ENCODE measurements at places on chromosomes 12 and 14.

DNA sequence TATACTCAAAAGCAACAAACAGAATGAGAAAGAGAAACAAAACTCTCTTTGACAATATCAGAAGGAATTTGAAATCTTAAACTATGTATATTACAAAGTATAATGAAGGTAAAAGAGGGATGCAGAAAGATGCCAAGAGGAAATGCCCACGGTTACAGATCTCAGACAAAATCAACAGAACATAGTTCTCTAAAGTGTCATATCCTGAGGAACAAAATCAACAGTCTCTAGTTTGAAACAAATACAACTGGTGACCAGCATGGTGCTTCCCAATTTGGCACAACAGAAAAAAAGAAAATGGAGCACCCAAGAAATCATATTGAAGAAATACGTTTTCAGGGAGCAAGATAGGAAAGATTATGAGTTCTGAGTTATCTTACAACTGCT is 116.5 kb downstream of the METTL25 start:
- DNase-seq, result no peak

DNA sequence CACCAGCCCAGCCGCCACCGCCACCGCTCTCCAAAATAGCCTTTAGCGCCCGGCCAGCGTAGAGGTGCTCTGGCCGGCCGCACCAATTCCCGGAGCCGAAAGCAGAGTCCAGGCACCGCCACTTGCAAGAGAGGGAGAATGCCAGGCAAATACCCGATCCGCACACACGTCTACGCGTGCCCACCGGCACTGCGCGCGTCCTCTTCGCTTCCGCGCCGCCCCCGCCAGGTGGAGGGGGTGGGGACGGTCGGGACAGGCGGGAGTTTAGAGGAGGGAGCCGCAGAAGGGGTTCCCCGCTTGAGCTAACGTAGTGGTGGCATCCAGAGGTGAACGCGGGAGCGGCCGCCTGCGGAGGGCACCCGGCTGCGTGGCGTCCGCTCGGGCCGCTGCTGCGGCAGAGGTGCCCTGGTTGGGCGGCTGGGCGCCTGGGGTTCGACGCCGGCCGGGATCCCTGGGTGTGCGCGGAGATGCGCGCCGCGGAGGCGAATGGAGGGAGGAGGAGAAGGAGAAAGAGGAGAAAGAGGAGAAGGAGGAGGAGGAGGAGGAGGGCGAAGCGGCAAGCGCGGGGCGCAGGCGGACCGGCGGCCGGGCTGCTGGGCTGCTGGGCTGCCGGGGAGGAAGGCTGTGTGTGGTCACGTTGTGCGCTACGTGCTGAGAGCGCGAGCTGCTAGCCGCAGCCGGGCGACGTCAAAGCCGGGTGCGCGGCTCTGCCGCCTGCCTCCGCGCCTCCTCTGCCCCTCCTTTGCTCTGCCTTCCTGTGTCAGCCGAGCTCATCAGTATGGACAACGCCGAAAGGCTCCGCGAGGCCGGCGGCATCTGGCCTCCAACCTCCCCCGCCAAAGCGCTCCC is at the start of gene MDGA2:
Gene MDGA2, minus strand, starts transcription at position 140 of the 849 bp plus-strand sequence.
- peak; percentile 85 for DNase-seq

GRCh38 chr12:111166779-111167540 is 201.9 kb downstream of the PHETA1 start:
- no peak for DNase-seq

GRCh38 chr12:12909228-12909994 is 18.0 kb downstream of the GPRC5A start:
- DNase-seq, result no peak

GRCh38 chr14:32263939-32264567 is 61.0 kb upstream of the RNU6-8 start:
- DNase-seq, result no peak

DNA sequence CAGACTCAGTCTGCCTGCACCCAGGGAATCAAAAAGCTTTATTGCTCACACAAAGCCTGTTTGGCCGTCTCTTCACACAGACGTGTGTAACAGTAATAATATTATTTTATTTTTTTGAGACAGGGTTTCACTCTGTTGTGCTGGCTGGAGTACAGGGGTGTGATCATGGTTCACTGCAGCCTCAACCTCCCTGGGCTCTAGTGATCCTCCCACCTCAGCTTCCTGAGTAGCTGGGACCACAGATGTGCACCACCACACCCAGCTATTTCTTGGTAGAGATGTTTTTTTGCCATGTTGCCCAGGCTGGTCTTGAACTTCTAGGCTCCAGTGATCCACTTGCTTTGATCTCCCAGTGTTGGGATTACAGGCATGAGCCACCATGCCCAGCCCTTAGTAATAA is 88.4 kb upstream of the DCD start:
- no peak for DNase-seq

DNA sequence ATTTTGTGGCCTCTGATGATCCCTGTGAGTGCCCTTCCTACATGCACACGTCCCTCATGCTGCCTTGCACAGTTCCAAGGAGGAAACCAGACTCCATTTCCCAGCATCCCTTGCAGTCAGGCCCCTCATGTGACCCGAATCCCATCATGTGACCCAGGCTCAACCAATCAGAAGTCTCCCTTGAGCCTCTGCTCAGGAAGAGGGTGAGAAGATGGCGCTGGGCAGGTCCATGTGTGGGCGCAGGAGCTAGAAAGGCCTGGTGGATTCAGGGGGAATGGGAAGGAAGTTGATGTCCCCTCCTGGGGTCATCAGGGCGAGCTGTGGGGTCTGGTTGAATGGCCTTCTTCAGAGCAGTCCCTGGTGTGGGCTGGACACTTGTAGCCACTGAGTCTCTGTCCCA is 240.5 kb downstream of the ADGRD1 start:
- DNase-seq, result peak; percentile 24

DNA sequence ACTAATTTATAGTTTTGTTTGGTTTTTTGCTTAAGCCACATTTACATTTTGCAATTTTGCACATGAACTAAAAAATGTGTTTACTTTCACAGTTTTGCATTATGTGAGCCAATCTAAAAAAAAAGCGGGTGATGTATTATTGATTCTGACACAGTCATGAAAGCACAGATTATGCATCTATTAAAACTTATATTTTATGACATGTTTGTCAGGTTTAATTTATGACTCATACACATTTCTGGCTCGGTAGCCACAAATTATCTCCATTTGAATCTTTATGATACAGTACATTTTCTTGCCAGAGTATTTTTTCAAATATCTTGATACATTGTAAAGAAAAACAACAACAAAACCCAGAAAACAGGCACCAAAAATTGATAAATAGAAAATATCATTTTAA is 280.4 kb upstream of the GRIP1 start:
- no peak for DNase-seq

DNA sequence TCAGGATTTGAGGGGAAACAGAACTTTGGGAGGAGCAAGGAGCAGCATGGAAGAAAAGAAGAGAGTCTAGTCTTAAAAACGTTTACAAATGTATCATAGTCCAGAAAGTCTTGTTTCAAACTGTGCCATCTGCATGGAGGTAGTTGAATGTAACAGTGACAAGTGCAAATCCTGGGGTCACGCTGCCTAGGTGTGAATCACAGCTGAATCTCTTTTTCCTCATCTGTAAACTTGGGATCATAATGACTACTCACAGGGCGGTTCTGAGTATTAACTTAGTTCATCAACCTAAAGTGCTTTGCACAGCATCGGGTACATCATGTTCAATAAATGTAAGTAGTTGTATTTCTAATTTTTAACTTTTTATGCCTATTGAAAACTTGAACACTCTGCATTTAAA is 208.5 kb downstream of the CHST11 start:
- no peak for DNase-seq

- no peak for DNase-seq
Observed at GRCh38 chr12:106197906-106198623, 49.8 kb downstream of the CKAP4 start.

DNA sequence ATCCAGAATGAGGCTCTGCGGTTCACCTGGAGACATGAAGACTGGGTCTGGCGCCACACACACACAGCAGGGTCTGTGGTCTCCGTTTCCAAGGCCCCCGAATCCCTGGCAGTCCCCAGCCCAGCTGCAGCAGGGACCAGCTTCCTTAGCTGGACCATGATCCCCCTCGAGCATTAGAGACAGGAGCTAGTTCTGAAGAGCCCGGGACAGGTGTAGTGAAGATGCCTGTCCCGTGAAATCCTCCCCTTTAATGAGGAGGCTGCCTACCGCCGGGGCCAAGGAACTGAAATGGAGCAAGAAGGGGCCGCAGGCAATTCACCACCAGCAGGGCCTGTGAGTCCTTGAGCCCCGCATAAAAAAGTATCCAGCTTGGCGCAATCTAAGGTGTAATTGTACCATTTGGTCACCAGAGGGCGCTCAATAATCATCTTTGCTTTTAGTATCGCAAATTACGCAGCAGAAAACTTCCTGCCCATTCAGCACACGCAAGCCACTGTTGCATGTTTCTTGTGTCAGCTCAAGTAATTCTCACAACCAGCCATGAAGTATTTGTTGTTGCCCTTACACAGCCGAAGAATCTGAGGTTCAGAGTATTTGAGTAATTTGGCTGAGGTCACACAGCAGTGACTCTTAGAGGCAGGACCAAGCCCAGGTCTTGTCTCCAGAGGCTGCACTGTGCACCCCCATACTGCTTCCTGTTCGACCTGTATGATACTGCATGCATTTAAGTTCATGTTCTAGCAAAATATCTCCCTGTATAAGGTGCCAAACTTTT is 54.3 kb upstream of the PPP2R5C start:
- DNase-seq, result peak; percentile 83

DNA sequence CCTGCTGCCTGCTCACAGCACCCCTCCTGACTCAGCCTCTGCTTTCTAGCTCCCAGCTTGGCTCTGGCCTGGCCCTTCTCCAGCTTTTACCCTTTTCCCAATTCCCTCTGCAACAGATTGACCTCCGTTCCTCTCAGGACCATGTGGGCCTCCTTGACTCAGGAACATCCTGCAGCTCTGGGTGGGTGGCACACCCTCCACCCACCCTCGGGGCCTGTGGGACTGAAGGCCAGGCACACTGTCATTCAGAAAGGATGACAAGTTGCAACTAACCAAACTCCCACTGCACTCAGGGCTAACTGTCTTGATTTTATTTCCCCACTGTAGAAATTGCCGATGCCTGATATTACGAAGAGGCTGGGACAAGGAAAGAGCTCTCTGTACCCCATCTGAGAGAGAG is 59.4 kb downstream of the HELB start:
- no peak for DNase-seq

- DNase-seq, result peak; percentile 85
Observed at GRCh38 chr12:121005346-121005815, 10.9 kb downstream of the C12orf43 start.

- no peak for DNase-seq
Observed at GRCh38 chr14:51327376-51327775, 87.3 kb downstream of the TMX1 start.

DNA sequence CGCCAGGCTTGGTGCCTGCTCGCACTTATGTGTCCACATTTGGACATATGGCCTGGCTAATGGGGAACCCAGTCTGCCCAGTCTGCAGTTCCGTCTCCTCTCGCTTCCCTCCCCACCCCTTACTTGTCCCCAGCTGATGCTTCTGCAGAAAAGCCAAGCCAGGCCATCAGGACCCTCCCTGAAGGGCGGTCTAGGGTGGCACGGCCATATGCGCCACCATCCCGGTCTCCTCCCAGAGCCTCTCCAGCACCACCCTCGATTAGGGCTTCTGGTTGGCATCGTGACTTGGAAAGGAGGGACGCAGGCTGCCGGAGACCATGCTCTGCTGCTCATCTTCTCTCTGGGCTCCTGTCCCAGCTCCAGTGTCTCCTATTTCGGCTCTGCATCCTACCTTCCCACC is 54.6 kb downstream of the CALM1 start:
- no peak for DNase-seq

DNA sequence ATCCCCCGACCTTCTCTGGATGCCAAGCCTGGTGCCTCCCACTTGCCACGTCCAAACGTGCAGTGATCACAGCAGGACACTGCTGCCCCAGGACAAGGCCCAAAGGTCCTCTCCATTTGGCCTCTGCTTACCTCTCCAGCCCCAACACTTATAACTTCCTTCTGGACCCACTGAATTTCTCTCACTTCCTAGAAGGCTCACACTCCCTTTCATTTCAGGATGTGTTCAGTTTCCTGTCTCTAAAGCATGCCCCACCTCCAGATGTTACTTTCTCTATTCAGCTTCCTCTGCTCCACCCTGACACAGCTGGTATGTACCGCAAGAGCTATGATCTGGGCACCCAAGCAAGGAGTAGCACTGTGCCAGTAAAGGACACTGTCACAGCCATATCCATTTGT is 33.0 kb downstream of the CDKL1 start:
- no peak for DNase-seq

DNA sequence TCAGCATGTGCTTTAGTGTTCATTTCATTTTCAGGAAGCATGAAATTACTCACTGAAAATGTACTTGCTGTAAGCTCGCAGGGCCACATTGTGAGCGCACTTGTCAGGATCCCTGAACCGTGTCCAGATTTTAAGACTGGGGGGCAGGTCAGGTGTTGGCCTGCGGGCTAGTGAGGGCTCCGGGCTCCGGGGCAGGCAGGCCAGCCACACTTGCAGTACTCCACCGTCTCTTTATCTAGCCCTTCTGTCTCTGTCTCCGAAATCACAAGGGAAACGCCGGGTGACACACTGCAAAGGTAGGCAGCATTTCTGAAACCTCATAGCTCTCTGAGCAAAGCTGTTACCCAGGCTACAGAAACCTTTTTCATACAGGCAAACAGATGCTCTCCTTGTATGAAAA is 98.7 kb downstream of the EML1 start:
- DNase-seq, result no peak

- no peak for DNase-seq
Observed at GRCh38 chr14:36333119-36333518, 12.7 kb upstream of the MBIP start.

GRCh38 chr14:67228325-67228984 is 12.8 kb upstream of the PALS1 start:
- no peak for DNase-seq

DNA sequence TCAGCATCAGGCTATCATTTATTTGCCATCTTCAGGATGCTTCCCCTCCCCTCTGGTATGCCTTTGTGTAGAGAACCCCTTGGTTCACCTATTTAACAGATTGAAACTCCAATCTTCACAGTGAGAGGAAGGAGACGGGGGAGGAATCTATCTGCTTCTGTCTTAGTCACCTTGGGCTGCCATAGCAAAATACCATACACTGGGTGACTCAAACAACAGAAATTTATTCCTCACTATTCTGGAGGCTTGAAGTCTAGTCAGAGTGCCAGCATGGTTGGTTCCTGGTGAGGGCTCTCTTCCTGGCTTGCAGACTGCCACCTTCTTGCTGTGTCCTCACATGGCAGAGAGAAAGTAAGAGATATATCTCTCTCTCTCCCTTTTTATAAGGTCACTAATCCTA is 13.5 kb upstream of the EML1 start:
- DNase-seq, result no peak

DNA sequence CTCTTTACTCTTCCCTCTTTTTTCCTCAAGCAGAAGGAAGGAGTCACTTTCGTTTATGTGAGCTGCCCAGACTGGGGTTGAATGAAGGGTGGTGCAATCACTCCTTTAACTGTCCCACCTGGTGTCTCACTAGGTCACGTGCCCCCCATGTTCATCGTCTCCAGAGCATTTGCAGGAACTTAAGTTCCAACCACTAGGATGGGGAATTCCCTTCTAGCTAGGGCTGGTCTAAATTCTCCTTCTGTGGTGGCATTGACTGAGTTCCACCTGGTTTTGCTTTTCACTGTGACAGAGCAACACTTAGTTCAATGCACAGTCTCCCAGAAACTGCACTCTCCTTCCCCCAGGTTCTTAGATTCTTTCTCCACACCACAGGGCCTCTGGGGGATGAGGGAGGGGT is 9.5 kb downstream of the FANCM start:
- DNase-seq, result no peak

GRCh38 chr12:3752096-3752709 is 706 bp downstream of the CRACR2A start:
- peak; percentile 31 for DNase-seq

Data from H7 (cell line).